ENCODE measurements at places on chromosomes 12 and 14.
A peak's percentile ranks its signal among the peaks of the same experiment; 100 is the strongest.

DNA sequence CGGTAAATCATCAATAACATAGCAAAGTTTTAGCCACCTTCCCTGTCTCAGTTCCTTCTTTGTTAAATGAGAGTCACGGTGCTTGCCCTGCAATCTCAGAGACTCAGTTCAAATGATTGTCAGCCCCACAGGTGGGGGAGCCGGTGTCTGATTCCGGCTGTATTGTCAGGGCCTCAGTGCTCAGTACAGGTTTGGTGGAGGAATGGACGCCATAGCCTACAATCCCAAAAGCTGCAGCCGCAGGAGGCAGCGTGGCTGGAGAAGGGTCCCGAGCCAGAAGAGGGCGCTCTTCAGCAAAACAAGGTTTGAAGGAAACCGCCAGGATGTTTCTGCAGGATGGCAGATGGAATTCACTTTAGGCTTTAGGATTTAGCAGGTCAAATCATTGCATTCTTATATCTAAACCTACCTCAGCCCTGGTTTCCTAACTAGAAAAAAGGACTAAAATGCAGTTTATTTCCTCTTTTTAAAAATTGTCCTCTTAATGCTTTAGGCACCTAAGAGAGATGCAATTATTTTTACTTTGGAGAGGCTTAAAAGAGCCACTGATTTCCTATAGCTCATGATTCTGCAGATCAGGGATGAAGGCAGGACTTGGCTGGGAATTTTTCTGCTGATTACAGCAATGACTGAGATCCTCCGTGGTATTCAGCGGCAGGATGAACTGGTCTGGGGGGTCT lies 29.2 kb downstream of the FOS start:
- DNase-seq = peak; percentile 87

GRCh38 chr12:110403976-110404682 lies 621 bp upstream of the ANAPC7 start:
- peak; percentile 66 for DNase-seq

GRCh38 chr14:55339770-55340169 lies 68.5 kb downstream of the FBXO34 start:
- no peak for DNase-seq

GRCh38 chr12:101823891-101824290 lies 6.9 kb downstream of the GNPTAB start:
- DNase-seq = no peak

DNA sequence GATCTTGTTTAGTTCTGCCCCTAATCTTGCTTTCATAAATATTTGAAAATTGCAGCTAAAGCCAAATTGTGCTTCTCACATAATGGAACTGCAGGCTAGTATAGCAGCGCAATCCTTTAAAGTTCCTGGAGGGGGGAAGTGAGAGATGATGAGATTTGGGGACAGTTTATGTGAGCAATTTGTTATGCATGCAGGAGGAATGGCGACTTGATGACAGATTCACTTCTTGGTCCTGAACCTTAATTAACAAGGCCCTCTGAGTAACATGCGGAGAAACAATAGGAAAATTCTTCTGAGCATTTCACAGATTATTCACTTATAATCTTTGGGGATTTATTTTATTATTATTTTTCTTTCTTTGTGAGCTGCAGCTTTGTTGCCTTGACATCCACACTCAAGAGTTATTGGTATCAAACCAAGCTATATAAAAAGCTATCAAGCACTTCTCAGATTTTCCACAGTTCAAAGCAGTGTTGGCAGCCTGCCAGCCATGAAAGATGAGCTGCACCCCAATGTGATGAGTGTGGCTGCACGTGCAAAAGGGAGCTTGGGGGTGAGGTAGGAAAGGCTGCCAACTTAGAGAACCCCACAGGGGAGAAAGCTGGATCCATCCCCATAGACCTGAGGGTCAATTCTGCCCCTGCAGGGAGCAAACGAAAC lies 1662.2 kb upstream of the FLRT2 start:
- DNase-seq = no peak

Measured in cardiac fibroblast (primary cell).